Liver (tissue), 10 donors: ENCODE measurements at places on chromosomes 4 and X. TPM values are rescaled to one million over a fixed set of nuclear protein-coding genes. Genes with fewer than 3 reads are reported as not detected.
A peak's percentile ranks its signal among the peaks of the same experiment; 100 is the strongest.

DNA sequence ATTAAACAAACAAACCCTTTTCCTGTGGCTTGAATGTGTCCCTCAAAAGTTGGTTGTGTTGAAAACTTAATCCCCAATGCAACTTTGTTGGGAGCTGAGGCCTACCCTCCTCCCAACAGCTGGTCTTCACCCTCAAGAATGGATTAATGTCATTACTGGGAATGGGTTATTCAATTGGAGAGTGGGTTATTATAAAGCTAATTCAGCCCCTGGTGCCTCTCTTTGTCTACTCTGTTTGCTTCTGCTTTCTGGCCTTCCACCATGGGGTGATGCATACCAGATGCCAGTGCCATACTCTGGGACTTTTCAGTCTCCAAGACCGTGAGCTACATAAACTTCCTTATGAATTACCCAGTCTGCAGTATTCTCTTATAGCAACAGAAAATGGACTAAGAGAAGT, 706.5 kb downstream of the CCSER1 start:
- DNase-seq: no peak

GRCh38 chr4:155759372-155760252, 791 bp downstream of the GUCY1B1 start:
- no peak for DNase-seq

- DNase-seq: no peak
Measured at GRCh38 chr4:19164334-19164733, 1087.4 kb upstream of the SLIT2 start.

- no peak for DNase-seq
Measured at GRCh38 chr4:80852061-80852460, 178.4 kb upstream of the BMP3 start.

- DNase-seq: no peak
Measured at GRCh38 chrX:15903186-15903681, 48.6 kb upstream of the AP1S2 start.

DNA sequence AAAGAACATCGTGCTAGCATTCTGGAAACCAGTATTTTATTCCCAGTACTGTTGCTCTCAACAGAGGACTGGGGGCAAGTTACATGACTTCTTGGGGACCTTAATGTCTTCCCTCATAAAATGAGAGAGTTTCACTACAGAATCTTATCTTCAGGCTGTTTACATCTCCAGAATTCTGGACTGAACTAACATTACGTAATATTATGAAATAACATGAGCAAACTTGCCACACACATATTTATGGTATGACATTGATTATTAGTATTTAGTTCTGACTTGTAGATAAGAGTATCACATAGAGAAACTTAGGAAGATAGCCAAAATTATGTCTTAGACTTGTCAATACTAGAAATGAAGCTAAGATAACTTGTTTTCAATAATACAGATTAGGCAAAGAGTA, 68.0 kb downstream of the NFKB1 start:
- DNase-seq: no peak

DNA sequence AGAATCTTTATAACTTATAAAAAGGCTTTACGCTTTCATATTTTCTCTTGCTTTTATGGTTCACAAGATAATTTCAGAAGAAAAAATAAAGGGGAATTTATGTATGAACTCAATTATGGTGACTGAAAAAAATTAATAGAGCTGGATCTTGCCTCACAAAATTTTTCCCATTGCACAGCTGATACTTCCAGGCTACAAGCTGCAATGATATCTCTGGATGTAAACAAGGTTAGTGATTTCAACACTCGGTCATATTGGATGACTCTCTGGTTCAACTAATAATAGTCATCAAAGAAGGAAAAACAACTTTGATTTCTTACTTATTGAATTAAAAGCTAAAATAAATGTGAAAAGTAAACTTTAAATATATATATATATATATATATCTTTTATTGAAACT, 868.0 kb downstream of the FAT4 start:
- DNase-seq: no peak

- DNase-seq: no peak
Measured at GRCh38 chrX:15014281-15014680, 141.1 kb downstream of the MOSPD2 start.

DNA sequence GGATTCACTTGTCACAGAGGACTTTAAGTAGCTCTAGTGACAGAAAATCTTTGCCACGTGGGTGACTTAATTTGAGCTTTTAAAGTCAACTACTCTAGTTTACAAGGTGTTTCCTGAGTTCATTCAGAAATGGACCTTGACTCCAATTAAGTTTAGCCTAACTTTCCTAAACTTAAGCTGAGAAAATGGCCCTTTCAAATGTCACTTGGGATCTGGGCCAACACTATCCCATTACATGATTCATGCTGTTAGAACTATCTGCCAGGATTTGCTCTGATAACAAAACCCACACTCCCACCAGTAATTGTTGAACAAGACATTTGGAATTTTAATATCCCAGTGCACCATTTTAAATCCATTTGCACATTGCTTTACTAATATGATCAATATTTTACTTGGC, 40.8 kb downstream of the C4orf46 start:
- no peak for DNase-seq

- DNase-seq: no peak
Measured at GRCh38 chr4:120667102-120667501, 255.4 kb downstream of the PRDM5 start.

DNA sequence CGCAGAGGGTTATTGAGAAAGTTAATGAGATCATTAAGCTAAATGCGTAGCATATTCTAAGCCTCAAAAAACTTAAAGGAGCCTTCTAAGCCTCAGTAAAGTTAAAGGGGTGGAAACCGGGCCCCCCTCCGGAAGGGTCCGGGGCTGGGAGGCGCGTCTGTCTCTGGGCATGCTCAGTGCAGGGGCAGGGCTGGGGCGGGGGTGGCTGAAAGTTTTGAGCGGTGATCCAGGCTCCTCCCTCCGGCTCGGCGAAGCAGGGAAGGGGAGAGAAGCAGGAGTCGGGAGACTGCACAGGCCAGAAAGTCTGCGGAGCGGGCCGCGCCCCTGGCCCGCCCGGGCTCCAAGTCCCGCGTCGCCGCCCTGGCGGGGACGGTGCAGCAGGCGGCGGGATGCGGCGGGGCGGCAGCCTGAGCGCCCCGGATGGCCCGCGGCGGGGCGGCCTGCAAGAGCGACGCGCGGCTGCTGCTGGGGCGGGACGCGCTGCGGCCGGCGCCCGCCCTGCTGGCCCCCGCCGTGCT, at the start of gene EVC:
Gene EVC (plus strand): TSS at position 241 of the 518 bp plus-strand sequence. CDS start 180 bp downstream, at position 421.
- peak; percentile 66 for DNase-seq

DNA sequence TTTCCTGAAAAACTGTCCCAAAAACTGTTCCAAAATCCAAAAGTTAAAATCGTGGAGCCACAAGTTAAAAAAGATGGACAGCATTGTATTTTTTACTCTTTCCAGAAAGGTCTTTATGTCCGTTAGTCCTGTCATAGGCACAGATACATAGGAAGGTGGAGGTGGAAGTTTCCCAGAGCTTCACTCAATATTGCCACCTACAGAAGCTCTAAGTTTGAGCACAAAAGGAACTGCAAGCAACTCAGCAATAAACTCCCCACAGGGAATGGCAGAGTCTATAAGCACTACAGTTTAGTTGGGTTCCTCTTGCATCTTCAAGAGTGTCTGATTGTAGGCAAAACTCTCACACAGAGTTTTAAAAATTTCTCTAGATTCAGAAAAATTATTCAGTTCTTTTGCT, 22.0 kb upstream of the UGT2B4 start:
- no peak for DNase-seq

- no peak for DNase-seq
Measured at GRCh38 chrX:10769696-10770619, 149.6 kb upstream of the MID1 start.

DNA sequence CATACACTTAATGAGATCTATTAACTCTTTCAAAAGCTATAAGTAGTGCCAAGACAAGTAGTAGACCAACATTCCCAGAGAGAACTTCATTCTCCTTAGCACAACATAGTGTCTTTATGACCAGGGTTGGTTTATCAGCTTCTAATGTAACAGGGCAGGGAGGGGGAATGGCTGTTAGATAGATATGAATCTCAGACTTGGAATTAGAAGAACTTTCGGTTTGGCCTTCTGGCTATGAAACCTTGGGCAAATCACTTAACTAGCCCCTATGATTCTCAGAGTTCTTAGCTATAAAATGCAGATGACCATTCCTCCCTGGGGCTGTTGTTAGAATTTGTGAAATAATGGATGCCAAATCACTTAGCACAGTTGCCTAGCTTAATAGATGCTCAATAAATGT, 132.2 kb downstream of the SLC10A7 start:
- no peak for DNase-seq

DNA sequence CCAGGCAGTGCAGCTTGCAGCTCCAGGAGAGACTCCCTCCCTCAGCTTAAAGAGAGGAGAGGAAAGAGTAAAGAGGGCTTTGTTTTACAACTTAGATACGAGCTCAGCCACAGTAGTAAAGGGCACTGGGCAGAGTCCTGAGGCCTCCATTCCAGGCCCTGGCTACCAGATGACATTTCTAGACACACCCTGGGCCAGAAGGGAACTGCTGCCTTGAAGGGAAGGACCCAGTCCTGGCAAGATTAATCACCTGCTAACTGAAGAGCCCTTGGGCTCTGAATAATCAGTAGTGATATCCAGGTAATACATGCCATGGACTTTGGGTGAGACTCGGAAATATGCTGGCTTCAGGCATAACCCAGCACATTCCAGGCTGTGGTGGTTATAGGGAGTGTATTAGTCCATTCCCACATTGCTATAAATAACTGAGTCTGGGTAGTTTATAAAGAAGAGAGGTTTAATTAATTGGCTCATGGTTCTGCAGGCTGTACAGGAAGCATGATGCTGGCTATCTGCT, 15.3 kb upstream of the SLC16A2 start:
- DNase-seq: no peak

The HAUS7 gene
- 7.0 TPM for total RNA-seq

The TMPRSS11D gene
- not detected for total RNA-seq

The SPACA5 gene
- not detected for total RNA-seq

The AFM gene
- 274 TPM for total RNA-seq

The MFAP3L gene
- total RNA-seq: 102 TPM

The ZNF157 gene
- total RNA-seq: not detected

The GLRA3 gene
- not detected for total RNA-seq

The CLCN4 gene
- 5.8 TPM for total RNA-seq

The PAGE2 gene
- total RNA-seq: not detected

The SSX1 gene
- not detected for total RNA-seq

The CCDC158 gene
- 4.0 TPM for total RNA-seq

The PNMA3 gene
- total RNA-seq: 11.7 TPM
